ENCODE measurements at places on chromosomes 13 and 19.

DNA sequence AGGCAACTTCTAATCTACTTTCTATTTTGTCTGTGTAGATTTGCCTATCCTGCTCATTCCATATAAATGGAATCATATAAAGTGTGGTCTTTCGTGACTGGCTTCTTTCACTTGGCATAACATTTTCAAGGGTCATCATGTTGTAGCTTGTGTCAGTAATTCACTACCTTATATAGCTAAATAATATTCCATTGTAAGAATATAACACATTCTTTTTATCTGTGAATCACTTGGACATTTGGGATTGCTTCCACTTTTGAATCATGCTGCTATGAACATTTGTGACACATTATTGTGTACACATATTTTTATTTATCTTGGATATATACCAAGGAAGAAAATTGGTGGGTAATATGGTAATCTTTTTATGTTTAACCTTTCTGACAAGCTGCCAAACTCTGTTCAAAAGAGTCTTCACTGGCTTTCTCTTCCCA is 89.0 kb upstream of the CSNK1A1L start:
- no peak for DNase-seq

GRCh38 chr13:27199696-27200095 is 28.1 kb upstream of the USP12 start:
- DNase-seq, result no peak

DNA sequence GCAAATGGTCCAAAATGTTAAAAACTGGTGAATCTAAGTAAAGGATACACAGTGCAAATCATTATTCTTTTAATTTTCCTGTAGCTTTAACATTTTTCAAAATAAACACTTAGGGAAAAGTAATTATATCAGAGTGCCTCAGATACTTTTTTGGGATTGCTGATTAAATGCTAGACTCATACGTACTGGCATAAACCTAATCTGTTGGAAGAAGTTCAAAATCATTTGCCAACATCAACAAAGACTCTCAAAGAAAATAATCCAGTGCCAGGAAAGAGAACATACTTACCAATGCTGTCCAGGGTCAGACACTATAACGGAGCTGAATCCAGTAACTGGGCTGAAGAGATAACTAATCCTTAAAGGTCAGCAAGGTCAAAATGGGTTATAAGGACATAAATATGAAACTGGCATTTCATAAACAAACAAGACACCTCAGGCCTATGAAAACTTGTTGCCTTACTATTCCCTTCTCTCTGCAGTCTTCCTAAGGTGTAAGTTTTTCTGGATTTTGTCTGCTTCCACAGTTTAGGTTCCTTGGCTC is 3.3 kb upstream of the ZNF420 start:
- no peak for DNase-seq

DNA sequence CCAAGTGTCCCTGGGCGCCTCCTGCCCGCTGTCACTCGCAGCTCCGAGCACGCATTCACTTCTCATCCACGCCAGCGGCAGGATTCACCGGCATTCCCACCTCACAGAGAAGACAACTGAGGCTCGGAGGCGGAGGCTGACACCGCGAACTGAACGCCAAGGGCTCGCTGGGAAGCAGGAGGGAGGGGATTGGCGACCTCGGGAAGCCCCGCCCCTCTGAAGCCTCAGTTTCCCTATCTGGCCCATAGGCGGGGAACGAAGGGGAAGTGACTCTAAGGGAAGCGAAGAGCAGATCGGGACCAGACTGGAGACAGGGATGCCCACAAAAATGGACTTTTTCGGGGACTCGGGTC is 256 bp downstream of the MICOS13 start:
- DNase-seq, result no peak

- DNase-seq, result no peak
These were observed 8.7 kb downstream of the CILP2 start for GRCh38 chr19:19546751-19547162.

DNA sequence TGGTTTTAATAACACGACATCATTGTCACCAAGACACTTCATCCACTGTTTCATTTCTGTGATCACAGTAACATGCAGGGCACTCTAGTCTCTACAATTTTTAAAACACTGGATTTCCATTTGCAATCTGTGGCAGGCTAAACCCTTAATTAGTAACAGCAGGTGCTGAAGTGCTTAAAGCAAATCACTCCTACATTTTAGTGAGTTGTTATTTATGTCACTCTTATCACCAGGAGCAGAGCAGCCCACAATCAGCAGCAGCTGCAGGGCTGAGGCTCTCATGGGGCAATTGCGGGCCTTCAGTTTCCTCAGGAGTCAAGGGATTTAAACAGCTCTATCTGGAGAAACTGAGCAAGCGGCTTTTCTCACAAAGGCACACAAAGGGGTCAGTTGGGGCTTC is 1.6 kb downstream of the SOHLH2 start:
- DNase-seq, result no peak

Measured in anterior cingulate cortex (tissue), 58 donors.